ENCODE measurements at places on chromosomes 1 and 21. TPM values are rescaled to one million over a fixed set of nuclear protein-coding genes. Genes with fewer than 3 reads are reported as not detected.

- DNase-seq = no peak
Observed at GRCh38 chr1:231355171-231355570, 17.1 kb downstream of the SPRTN start.

DNA sequence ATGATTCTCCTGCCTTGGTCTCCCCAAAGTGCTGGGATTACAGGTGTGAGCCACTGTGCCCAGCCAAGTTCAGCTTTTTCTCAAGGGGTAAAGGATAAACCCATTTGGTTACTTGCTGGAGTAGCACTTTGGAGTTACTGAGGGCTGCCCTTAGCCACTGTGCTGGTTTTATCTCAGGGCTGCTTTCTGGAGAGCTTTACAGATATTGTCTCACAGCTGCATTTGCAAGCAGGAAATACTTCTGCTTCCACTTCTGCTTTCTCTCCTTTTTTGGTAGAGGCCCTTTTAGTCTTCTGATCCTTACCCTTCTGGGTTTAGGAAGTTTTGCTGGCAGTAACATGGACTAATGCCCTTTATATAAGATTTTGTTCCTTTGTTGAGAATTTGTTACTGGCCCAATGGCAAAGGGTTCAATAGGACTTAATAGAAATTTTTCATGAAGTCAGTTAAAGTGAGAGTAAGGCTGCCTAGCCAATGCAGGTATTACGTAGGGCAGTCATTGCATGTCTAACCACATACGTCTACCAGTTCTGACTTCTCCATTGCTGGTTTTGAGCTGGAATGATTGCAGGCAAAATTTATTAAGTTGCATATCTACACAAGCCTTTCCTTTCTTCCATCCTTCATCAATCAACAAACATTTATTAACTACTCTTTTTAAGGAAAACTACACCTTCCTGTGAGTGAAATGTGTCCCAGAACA, 24.4 kb downstream of the CAP1 start:
- DNase-seq = no peak

DNA sequence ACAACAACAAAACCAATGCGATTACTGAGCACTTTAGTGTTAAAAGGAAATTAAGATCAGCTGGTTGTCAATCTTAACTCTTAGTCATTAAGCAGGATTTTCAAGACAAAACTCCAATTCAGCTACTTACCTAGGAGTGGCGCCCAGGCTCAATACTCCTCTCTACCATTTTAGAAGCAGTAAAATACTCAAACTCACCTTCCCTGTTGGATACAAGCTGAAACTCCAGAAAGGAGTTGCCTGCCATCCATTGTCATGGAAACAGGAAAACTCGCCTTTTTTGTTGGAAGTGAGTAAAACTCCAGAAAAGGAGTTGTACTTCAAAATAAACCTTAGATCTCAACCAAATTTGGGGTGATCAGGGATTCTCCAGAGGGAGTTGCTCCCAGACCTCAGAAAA, 127.0 kb upstream of the F3 start:
- DNase-seq = no peak

DNA sequence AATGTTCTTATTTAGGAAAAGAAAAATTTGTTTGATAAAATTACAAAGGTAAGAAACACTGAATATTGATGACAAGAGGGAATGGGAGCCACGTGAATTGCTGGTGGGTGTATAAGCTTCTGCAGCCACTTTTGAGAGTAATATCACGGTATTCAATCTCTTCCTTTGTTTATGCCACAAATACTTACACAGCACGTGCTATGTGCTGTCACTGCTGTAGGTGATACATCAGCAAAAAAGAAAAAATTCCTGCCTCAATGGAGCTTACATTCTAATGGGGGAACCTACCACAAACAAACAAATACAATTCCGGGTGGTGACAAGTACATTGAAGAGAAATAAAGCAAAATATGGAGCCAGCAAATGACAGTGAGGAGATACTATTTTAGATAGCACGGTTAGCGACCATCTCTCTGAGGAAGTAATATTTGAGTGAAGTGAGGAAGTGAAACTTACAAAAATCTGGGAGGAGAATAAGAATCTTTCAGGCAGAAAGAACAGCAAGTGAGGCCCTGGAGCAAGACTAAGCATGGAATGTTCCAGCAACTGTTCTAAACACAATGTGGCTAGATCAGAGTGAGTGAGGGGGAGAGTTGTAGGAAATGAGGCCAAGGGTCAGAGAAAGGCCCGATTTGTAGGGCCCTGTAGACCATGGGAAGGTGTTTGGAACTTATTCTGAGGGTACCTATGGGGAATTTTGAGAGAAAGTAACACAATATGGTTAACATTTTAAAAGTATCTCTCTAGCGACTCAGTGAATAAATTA, 2.6 kb upstream of the FCRLB start:
- no peak for DNase-seq

AXDND1 gene
- 0.44 TPM for total RNA-seq
